SW480 (cell line): ENCODE measurements at places on chromosomes 3 and 15.

- DNase-seq = peak; percentile 10
Observed at GRCh38 chr15:76285241-76285825, 25.9 kb downstream of the ETFA start.

- DNase-seq = peak; percentile 86
Observed at GRCh38 chr3:197298945-197299854, 788 bp upstream of the DLG1 start.

- DNase-seq = no peak
Observed at GRCh38 chr3:56064684-56065083, 403.6 kb downstream of the ERC2 start.

DNA sequence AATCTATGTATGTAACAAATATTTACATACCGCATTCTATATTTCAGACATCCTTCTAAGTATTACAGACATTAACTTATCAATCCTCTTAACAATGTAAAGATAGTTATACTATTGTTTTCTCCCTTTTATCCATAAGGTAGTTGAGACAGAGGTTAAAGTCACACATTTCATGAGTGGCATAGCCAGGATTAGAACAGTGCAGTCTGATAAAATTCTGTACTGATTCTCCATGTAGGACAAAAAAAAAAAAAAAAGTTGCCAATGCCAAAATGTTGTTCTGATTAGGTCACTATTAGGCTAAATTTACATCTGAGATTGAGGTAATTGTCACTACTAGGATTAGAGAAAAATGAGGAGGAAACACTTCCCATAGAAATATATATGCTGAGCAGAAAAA lies 629.2 kb downstream of the OTOL1 start:
- no peak for DNase-seq

DNA sequence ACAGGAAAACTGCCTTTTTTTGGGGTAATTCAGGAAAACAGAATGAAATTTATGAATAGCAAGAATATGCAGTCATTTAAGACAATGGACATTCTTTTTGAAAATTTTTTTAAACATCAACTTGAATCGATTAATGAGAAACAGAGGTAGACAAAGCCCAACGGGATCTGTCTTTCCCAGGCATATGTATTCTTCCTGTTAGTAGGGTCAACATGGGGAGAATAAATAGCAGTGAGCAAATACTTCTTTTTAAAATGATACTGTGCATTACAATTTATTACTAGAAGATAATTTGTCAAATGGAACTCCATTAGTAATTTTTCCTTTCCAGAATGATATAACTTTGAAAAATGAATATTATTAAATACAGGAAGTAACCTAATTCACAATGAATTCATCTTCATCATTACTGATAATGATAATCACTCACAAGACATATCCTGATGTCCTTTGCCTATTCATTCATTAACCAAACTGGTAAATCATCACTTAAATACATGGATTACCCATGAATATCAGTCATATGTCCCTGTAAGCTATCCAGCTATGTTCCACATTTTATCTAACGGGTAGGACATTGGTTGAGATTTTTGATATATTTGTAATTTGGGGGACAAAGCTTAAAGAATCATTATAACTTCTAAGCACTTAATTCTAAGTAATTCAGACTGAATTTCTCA lies 209.2 kb upstream of the CDIN1 start:
- no peak for DNase-seq

- no peak for DNase-seq
Observed at GRCh38 chr3:157606852-157607197, 103.6 kb upstream of the VEPH1 start.

- DNase-seq = peak; percentile 97
Observed at GRCh38 chr3:190385731-190386688, 2.0 kb upstream of the CLDN16 start.

DNA sequence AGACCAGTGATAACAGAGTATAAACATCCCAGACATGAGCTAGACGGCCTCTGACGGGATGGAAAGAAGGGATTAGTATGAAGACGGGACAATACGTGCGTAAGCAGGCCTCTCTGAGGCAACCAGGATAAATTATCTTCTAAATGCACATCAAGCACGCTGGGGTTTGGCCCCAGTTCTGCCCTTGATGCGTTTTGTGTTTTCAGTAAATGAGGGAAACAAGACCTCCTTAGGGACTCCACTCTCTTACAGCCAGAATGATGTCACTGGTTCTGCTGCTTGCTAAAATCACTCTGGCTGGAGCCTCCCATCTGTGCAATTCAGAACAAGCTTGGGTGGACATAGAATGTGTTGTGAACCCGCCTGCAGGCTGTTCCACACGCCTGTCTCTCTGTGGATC lies 156.0 kb upstream of the MCTP2 start:
- no peak for DNase-seq
